Lung (tissue), 17 donors: ENCODE measurements at places on chromosomes 1 and 21. TPM values are rescaled to one million over a fixed set of nuclear protein-coding genes. Genes with fewer than 3 reads are reported as not detected.

The SNX7 gene
- 16.7 TPM for total RNA-seq

The TDRD5 gene
- total RNA-seq = 0.37 TPM

The EVI5 gene
- total RNA-seq = 88.8 TPM

The DNAJC28 gene
- total RNA-seq = 1.3 TPM
